ENCODE measurements at places on chromosomes 1 and 21. TPM values are rescaled to one million over a fixed set of nuclear protein-coding genes. Genes with fewer than 3 reads are reported as not detected.

The TTC24 gene
- total RNA-seq: not detected

The SLX9 gene
- total RNA-seq: 9.4 TPM

The KPRP gene
- total RNA-seq: not detected

The FCGR2B gene
- not detected for total RNA-seq

The ODR4 gene
- total RNA-seq: 24.2 TPM

The RPS6KA1 gene
- total RNA-seq: 2.4 TPM

The AMY1B gene
- total RNA-seq: not detected

- no peaks in the 10 kb centered on the region for H3K27me3 ChIP-seq
- H3K4me3 ChIP-seq: no peak overlapping the region
Observed at GRCh38 chr1:19737104-19737825, 62.5 kb downstream of the TMCO4 start.

GRCh38 chr1:43582162-43582566, 51.5 kb downstream of the PTPRF start:
- no peak overlapping the region for H3K4me3 ChIP-seq
- H3K4me1 ChIP-seq: peaks cover 9% of the 10 kb centered on the region
- no peaks in the 10 kb centered on the region for H3K27me3 ChIP-seq
- H3K36me3 ChIP-seq: peaks cover 8% of the 10 kb centered on the region
- DNase-seq: peak; percentile 100

DNA sequence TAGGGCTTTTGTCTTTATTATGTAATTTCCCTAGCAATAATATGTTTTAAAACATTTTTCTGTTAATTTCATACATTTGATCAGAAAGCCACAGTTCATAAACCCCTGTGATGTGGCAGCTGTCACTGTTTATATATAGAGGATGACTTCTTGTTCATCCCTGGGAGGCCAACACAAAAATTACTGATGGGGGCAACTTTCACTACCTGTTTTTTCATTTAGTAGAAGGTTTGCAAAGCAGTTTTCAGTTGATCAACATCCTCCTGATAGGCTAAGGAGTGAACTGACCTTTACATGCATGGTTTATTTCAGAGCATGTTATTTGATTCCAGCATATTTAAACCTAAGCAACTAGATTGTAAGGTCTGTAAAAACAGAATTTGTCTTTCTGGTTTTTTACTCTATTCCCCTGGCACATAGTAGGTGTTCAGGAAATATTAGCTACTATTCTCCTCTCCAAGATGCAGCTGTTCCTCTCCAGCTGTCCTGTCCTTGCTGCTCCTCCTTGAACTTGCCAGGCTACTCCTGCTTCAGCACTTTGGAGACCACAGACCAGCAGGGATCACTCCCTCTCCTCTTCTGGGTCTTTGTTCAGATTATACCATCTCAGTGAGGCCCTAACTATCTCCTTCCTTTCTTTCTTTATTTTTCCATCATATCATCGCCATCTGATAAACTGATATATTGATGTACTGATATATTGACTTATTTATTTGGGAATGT, 54.7 kb downstream of the ROR1 start:
- H3K27me3 ChIP-seq: no peaks in the 10 kb centered on the region
- no peak for DNase-seq
- H3K36me3 ChIP-seq: no peaks in the 10 kb centered on the region
- no peak overlapping the region for H3K27ac ChIP-seq

GRCh38 chr1:40508375-40509341, at the start of gene EXO5:
TSS of gene EXO5 (plus strand) at chr1:40508767. CDS start at chr1:40514545, 5,778 bp downstream.
- H3K27me3 ChIP-seq: no peaks in the 10 kb centered on the region
- H3K36me3 ChIP-seq: no peaks in the 10 kb centered on the region
- peak within 1 kb of the TSS; percentile 92 for H3K4me3 ChIP-seq

DNA sequence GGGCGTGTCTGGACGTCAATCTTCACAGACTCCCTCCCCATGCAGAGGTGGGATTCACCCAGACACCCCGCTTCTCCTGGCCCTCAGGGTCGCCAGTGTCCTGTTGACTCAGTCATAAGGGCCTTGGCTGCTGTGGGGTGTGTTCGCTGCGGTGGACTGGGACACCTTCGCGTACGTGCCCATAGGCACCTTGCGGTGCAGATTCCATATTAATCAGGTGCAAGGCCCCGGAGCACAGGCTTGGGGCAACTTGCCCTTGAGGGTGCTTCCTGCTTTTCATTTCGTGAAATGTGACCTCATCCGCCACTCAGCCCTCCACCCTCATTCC, 398 bp upstream of the SLC30A10 start:
- H3K27ac ChIP-seq: no peak overlapping the region
- no peaks in the 10 kb centered on the region for H3K4me1 ChIP-seq
- no peak overlapping the region for H3K4me3 ChIP-seq
- H3K36me3 ChIP-seq: no peaks in the 10 kb centered on the region
- peaks cover 29% of the 10 kb centered on the region for H3K27me3 ChIP-seq

- no peak for DNase-seq
- no peaks in the 10 kb centered on the region for H3K36me3 ChIP-seq
- H3K27me3 ChIP-seq: no peaks in the 10 kb centered on the region
Observed at GRCh38 chr1:230807561-230808280, 60.5 kb downstream of the CAPN9 start.

DNA sequence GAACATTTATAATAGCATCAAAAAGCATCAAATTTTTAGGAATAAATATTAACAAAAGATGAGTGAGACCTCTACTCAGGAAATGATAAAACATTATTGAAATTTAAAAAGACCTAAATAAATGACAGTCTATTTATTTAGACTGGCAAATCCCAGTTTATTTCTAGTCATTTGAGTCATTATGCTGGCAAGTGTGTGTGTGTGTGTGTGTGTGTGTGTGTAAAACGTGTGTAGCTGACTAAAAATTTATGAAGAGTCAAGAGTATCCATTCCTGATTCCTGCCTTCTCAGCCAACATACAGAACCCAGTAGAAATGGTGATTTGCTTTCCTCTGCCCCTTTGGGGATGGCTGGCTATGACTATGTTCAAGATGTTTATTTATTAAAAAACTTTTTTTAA, 46.2 kb downstream of the OSBPL9 start:
- H3K27ac ChIP-seq: no peak overlapping the region
- H3K4me1 ChIP-seq: peaks cover 43% of the 10 kb centered on the region
- H3K36me3 ChIP-seq: no peaks in the 10 kb centered on the region
- H3K4me3 ChIP-seq: no peak overlapping the region

- peaks cover 16% of the 10 kb centered on the region for H3K4me1 ChIP-seq
- DNase-seq: peak; percentile 51
- no peak overlapping the region for H3K27ac ChIP-seq
- no peak overlapping the region for H3K4me3 ChIP-seq
- H3K27me3 ChIP-seq: no peaks in the 10 kb centered on the region
- H3K36me3 ChIP-seq: no peaks in the 10 kb centered on the region
Observed at GRCh38 chr1:87647430-87648177, 318.9 kb downstream of the LMO4 start.

DNA sequence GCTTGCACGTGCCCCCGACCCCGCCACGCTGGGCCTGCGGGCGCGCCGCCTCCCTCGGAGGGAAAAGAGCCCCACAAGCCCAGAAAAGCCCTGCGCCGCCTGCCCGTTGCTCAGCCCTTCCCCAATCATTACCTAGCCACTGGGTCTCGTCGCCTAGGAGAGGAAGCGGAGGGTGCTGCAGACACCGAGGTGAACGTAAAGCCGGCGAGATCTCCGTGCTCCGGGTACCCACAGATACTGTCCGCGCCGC, at the start of gene ENO1:
TSS of gene ENO1 (minus strand) at position 239 of the 250 bp plus-strand sequence. CDS start 3,778 bp downstream, outside the sequence.
- H3K4me1 ChIP-seq: peaks cover 47% of the 10 kb centered on the region
- peaks cover 33% of the 10 kb centered on the region for H3K36me3 ChIP-seq
- peak within 1 kb of the TSS; percentile 95 for H3K4me3 ChIP-seq
- DNase-seq: no peak
- H3K27me3 ChIP-seq: no peaks in the 10 kb centered on the region
- peak within 1 kb of the TSS; percentile 87 for H3K27ac ChIP-seq

DNA sequence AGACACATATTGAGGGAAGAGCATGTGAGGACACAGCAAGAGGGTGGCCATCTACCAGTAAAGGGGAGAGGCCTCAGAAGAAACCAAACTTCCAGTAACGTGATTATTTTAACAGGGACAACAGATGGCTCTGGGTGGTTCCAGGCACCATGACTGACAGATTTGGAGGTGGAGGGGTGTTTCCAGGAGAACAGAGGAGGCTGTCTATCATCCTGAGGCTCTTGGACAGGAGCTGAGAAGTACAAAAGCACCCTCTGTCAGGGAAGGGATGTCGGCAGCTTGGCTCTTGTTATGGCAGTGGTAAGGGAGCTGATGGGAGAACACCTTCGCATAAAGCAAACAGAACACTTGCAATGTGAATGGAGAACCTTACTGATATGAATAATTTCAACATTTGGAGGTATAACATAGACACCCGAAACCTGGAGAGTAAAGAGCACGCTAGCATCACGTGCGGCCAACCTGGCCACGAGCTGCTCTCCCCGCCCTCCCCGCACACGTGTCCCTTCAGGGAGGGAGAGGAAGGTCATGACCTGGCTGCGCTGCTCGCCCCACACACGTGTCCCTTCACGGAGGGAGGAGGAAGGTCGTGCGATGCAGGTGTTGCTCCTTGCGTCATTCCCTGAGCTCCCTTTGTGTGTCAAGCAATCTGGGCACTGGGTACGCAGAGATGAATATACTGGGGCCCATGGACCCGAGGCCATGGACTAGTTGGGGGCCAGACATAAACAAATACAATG, 37.5 kb upstream of the NLRP3 start:
- H3K36me3 ChIP-seq: no peaks in the 10 kb centered on the region
- no peak for DNase-seq
- H3K27ac ChIP-seq: no peak overlapping the region
- no peaks in the 10 kb centered on the region for H3K27me3 ChIP-seq
- H3K4me1 ChIP-seq: no peaks in the 10 kb centered on the region

GRCh38 chr1:167057241-167057688, 32.9 kb downstream of the GPA33 start:
- no peaks in the 10 kb centered on the region for H3K36me3 ChIP-seq
- H3K27me3 ChIP-seq: no peaks in the 10 kb centered on the region
- H3K4me3 ChIP-seq: no peak overlapping the region

- peak; percentile 82 for DNase-seq
- peaks cover 28% of the 10 kb centered on the region for H3K36me3 ChIP-seq
- no peak overlapping the region for H3K4me3 ChIP-seq
- peaks cover 60% of the 10 kb centered on the region for H3K4me1 ChIP-seq
- H3K27ac ChIP-seq: peak overlapping the region; percentile 96
Observed at GRCh38 chr1:21911205-21912001, 25.7 kb downstream of the HSPG2 start.

DNA sequence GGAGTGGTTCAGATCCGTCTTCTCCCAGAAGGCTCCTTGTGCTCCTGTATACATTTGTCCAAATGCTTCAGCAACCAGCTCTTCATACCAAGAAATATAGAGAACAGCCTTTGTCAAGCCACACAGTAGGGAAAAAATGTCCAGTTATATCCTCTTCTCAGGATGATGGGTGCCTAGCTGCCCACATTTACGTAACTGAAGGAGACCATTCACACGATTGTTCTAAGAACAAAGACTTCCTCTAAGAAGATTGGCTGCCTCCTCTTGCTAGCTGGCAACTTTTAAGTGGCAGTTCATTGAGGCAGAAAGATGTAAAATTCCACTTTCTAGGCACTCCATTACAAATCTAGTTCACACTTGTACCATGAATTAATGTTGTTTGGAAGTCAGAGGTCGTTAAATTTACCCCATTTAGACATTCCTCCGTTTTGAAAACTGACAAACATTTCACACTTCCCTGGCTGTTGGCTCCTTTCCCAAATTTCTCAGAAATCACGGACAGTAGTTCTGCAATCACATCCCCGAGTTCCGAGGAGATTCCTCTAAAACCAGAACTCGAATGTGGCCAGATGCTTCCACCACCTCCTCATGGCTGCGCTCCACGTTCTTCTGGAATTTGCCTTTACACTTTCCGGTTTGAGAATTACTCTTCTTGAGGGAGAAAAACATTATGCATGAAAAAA, 45.6 kb upstream of the CSF1 start:
- H3K4me1 ChIP-seq: peaks cover 30% of the 10 kb centered on the region
- no peak overlapping the region for H3K4me3 ChIP-seq
- peak overlapping the region; percentile 81 for H3K27ac ChIP-seq
- H3K27me3 ChIP-seq: no peaks in the 10 kb centered on the region

DNA sequence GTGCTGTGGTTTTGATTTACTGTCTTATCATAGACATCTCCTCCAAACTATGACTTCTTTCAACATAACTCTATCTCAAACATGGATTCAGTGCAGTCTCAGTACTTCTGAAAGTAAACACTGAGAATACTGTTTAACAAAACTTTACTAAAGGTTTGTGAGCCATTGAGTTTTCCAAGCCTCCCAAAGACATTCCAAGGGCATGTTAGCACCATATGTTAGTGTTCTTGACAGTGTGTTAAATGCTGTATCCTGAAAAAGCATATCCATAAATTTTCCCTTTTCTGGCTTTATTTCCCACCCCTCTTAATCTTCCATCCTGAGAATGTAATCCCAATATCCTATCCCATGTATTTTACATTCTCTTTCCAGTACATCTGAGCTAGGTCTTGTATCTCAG, 446.8 kb upstream of the CXADR start:
- no peak for DNase-seq
- no peaks in the 10 kb centered on the region for H3K27me3 ChIP-seq
- H3K27ac ChIP-seq: no peak overlapping the region
- H3K36me3 ChIP-seq: no peaks in the 10 kb centered on the region
- no peak overlapping the region for H3K4me3 ChIP-seq

DNA sequence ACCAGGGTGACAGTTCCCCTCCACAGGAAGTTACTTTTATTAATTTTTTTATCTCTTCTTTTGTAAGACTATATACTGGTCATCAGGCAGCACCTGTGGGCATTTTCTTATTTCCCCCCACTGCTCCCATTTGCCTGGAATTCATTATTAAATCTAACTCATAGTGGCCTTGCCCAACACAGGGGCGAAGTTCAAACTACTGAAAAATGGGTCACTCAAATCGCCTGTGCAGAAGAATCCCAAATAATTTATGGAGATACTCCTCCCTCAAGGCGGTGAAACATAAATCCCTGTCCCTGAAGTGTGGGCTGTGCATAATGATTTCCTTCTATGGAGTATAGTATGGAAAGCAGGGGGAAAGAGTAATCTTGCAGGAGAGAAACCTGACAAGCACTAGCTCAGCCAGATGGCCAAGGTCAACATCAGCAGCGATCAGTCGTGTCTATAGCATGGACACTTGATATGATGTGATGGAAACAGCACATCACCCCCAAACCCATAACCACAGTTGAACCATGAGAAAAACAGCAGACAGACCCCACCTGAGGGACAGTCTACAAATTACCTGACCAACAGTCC, 7.9 kb downstream of the CAMK2N1 start:
- H3K4me1 ChIP-seq: no peaks in the 10 kb centered on the region
- H3K27ac ChIP-seq: no peak overlapping the region
- H3K36me3 ChIP-seq: no peaks in the 10 kb centered on the region
- no peak overlapping the region for H3K4me3 ChIP-seq

DNA sequence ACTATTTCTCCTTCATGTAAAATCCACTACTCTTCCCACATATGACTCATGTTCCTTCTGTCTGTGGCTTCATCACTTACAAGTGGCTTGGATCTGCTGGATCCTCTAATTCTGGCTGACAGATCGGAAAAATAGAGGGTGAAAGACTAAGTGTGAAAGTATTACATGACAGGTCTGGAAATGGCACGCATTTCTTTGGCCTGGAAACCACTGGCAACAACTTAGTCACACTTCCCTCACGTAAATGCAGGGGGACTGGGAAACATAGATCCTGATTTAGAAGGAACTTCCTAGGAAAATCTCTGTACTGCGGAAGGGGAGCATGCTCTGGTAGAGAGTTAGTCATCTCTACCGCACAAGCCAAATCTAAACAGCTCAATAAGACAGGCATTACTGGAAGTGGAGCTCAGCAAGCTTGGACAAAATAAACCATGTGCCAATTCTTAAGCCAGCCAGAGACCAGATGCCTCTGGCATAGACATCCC, 305.4 kb upstream of the PTBP2 start:
- peak overlapping the region; percentile 87 for H3K27ac ChIP-seq
- H3K4me3 ChIP-seq: no peak overlapping the region
- peaks cover 11% of the 10 kb centered on the region for H3K4me1 ChIP-seq
- no peaks in the 10 kb centered on the region for H3K36me3 ChIP-seq
- H3K27me3 ChIP-seq: no peaks in the 10 kb centered on the region
- DNase-seq: peak; percentile 90
